Stimulated activated naive CD4-positive, alpha-beta T cell treated with Interleukin-2 at 50 U/mL for 16 hours (primary cell): ENCODE measurements at places on chromosomes 2 and 18.

GRCh38 chr18:50902797-50903196, 23.9 kb downstream of the ME2 start:
- no peak for DNase-seq

- DNase-seq: no peak
Observed at GRCh38 chr2:60527762-60528161, 25.7 kb downstream of the BCL11A start.

DNA sequence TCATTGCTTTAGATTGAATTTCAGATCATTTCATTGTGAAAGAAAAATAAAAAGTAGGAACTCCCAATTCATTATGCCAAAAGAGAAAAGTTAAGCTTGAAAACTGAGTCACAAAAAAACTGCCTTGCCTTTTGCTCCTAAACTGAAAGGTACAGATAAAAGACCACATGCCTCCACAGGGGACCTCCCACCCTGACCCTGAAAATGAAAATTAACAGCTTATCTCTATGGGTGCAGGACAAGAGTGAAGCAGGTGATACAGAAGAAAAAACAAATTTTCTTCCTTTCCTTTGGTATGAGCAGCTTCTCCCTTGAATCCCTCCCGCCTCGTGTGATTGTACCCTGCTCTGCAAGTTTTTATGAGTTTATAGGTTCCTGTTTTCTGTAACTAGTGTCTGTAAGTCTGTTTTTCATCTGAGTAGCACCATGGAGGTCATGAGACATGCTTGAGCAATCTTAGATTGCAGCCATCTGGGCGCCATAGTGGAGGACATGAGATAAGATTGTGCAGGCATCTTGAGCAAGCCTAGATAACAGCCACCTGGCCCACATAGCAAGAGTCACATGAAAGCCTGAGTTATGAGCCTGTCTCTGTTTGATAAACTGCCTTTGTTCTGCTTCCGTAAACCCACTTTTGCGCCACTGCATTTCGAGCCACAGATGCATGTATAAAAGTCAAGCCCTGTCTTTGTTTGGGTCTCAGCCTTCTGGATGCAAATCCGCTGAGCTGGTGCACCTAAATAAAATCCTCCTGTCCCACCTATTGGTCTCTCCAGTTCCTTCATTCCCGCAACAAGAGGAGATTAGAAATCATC, 56.2 kb upstream of the DYNC1I2 start:
- no peak for DNase-seq

- no peak for DNase-seq
Observed at GRCh38 chr2:161576421-161576820, 47.8 kb upstream of the SLC4A10 start.

- peak; percentile 50 for DNase-seq
Observed at GRCh38 chr2:238287737-238288649, at the start of gene PER2. PER2 (minus strand) TSS chr2:238288610; CDS start chr2:238277936, 10,674 bp downstream.

- no peak for DNase-seq
Observed at GRCh38 chr2:17644997-17645720, 104.7 kb downstream of the VSNL1 start.

GRCh38 chr2:21710496-21710895, 586.7 kb downstream of the TDRD15 start:
- no peak for DNase-seq

GRCh38 chr2:9318461-9319337, 104.6 kb downstream of the ITGB1BP1 start:
- no peak for DNase-seq

DNA sequence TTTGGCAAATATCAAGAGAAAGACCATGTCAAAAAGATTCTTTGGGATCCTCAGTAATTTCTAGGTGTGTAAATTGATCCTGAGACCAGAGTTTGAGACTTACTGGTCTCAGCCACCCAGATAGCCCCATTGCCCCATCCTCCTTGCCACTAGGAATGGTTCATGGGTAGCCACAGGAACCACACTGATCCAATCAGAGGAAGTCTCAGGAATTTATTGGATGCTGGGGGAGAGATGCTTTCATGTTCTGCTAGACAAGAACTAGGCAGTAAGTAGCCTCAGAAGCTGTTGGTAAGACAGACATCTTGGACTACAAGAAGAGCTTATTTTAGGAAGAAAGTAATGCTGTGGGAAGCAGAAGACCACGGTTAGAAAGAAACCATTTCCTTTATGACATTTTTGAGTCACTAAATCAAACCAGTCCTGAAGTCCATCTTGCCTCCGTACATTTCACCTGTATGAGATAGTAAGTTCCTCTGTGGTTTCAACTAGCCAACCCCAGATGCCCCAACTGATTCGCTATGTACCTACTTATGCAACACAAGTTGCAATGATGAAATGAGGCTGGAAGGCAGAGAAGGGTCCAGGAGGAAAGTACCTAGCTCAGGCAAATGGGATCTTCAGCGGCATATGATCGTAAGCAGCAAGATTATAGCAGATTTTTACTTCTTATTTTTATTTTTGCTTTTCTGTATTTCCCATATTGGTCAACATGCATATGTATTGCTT, 3.6 kb upstream of the ST3GAL5 start:
- DNase-seq: no peak
